CD4-positive, alpha-beta T cell treated with Interleukin-10 for 1 hour (primary cell): ENCODE measurements at places on chromosomes 1 and 21.

- DNase-seq, result no peak
Observed at GRCh38 chr1:158020259-158020885, 26.9 kb downstream of the KIRREL1 start.

GRCh38 chr1:169468982-169469381 lies 16.8 kb downstream of the SLC19A2 start:
- no peak for DNase-seq

DNA sequence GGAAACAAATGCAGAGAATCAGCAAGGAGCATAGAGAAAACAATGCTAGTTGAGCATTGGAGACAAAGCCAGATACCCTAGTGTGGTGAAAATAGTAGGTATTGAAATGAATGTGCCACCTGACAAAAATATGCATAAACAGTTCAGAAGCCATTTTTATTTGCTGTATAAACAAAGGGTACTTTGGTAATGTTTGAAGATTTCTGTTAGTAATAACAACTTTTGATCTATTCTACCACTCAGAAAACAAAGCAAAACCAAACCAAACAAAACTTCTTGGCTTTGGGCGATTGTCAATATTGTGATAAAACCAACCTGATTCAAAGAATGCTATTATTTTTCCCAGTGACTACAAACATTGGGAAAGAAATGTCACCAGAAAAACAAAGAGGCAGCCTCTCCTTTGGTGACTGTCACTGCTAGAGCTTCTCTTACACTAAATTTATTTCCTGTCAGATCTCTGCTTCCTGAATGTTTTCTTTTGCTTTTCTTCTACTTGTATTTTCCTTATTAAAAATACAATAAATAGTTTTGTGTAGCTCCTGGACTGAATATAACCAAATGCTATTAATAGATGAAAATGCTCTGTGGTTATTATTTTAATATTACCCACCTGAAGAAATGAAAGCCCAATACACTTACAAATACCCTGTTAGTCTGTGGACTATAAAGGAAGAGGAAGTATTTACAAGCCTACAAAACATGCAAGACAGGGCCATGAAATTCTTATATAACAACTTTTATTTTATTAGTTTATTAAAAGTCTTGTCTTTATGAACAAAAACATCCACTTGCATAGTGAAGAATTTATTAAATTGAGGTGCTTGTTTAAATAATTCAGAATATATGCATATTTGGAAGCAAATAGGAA lies 5.7 kb downstream of the ATP6V1G3 start:
- DNase-seq, result no peak

DNA sequence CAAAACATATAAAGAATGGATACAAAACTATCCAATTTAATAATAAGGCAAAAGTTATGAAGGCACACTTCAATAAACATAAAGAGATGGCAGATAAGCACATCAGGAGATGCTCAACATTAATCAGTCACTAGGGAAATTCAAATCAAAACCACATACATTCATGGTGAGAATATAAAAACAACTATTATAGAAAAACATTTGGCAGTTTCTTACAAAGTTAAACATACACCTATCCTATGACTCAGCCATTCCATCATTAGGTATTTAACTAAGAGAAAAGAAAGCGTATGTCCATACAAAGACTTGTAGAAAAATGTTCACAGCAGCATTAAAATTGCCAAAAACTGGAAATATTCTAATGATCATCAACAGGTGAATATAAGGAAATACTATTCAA lies 44.3 kb downstream of the KIFAP3 start:
- no peak for DNase-seq

- no peak for DNase-seq
Observed at GRCh38 chr21:29384683-29385359, 86.1 kb downstream of the BACH1 start.

GRCh38 chr1:111832521-111833155 lies 76.9 kb downstream of the DDX20 start:
- DNase-seq, result no peak

GRCh38 chr21:39029900-39030884 lies 153.1 kb downstream of the PSMG1 start:
- no peak for DNase-seq

DNA sequence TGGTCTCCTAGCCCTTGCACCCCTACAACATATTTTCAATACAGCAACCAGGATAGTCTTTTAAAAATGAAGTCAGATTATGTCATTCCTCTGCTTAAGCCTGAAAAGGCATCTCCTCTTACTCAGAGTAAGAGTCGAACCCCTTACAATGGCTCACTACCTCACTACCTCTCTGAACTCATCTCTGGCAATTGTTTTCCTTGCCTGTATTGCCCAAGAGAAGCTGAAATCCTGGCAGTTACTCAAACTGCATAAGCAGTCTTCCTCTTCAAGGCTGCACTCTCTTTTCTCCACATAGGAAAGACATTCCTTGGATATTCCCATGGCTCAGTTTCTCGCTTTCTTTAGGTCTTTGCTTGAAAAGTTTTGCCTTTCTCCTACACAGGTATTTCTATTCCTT lies 22.7 kb downstream of the CLDN8 start:
- no peak for DNase-seq

- no peak for DNase-seq
Observed at GRCh38 chr1:209375671-209376365, 207.7 kb upstream of the CAMK1G start.

GRCh38 chr1:163038928-163039706 lies 30.0 kb upstream of the RGS4 start:
- DNase-seq, result no peak

GRCh38 chr1:184433956-184434502 lies 47.2 kb downstream of the C1orf21 start:
- no peak for DNase-seq

- no peak for DNase-seq
Observed at GRCh38 chr1:65691152-65691900, 101.4 kb upstream of the PDE4B start.

DNA sequence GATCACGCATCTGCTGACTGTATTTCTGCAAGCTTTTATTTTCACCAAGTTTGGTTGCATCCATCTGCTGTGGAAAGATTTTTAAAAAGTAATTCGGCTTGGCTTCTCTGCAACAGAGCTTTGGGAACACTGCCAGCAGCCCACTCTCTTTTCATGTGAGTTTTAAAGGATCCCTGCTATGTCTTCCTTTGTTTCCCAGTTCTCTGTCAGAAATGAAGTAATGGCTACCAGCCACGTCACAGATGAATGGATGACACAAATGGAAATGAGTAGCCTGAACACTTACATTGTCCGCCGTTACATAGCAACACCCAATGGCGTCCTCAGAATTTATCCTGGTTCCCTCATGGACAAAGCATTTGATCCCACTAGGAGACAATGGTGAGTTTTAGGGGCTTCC lies 80.6 kb upstream of the RAVER2 start:
- DNase-seq, result no peak

DNA sequence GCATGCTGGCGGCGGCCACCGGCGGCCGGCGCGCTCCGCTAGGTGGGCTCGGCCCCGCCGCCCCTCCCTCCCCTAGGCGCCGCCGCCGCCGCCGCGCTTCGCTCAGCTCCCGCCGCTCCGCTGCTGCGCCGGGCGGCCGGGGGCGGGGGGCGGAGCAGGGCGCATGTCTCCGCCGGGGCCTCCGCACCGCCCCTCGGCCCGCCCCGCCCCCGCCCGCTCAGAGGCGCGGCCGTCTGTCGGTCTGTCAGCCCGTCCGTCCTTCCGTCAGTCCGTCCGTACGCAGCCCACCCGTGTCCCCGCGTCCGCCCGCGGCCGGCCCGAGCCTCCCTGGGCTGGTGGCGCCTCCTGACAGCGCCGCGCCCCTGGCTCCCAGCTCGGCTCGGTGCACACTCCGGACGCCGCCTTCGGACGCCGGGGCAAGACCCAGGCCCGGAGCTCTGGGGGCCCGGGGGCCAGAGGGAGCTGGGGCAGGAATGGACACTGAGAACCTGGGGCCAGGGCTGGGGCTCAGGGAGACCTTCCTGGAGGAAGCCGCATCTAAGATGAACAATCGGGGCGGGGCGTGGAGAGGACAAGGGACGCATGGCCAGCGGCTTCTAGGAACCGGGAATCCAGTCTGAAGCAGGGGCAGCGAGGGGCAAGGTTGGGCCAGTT lies at the start of gene GPR153:
GPR153 (minus strand) TSS at position 138 of the 654 bp plus-strand sequence. CDS start 6,193 bp downstream, outside the sequence.
- DNase-seq, result peak; percentile 44

DNA sequence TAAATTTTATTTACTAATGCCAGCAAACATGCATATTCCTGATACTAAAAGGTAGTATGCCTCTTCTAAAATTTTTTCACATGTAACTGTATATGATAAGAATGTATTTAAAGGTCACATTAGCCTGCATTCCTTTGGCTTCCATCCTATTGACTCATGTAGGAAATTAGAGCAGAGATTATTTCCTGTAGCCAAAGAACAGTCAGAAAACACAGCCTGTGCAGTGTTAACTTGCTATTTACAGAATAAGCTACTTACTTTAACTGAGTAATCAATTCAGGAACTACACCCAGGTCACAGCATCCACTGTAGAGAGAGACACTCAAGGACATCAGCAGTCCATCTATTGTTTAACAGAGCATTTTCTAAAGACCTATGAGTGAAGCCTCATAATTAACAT lies 154.5 kb upstream of the ADGRL4 start:
- DNase-seq, result no peak
